NK-92 treated with Interleukin-12 subunit alpha and Interleukin-12 subunit beta, amount 100 ng/mL, for 24 hours (cell line): ENCODE measurements at places on chromosomes 7 and 10.

GRCh38 chr10:31581741-31582323 lies 262.8 kb downstream of the ZEB1 start:
- no peak for DNase-seq

GRCh38 chr10:132094581-132095234 lies 29.0 kb downstream of the JAKMIP3 start:
- peak; percentile 74 for DNase-seq

GRCh38 chr7:54397836-54398612 lies 144.2 kb upstream of the VSTM2A start:
- DNase-seq = no peak

GRCh38 chr7:1087465-1087814 lies 473 bp upstream of the GPER1 start:
- DNase-seq = no peak

- no peak for DNase-seq
Observed at GRCh38 chr7:101453617-101454016, 90.9 kb downstream of the COL26A1 start.

- no peak for DNase-seq
Observed at GRCh38 chr10:127798111-127798510, 61.1 kb downstream of the FOXI2 start.

DNA sequence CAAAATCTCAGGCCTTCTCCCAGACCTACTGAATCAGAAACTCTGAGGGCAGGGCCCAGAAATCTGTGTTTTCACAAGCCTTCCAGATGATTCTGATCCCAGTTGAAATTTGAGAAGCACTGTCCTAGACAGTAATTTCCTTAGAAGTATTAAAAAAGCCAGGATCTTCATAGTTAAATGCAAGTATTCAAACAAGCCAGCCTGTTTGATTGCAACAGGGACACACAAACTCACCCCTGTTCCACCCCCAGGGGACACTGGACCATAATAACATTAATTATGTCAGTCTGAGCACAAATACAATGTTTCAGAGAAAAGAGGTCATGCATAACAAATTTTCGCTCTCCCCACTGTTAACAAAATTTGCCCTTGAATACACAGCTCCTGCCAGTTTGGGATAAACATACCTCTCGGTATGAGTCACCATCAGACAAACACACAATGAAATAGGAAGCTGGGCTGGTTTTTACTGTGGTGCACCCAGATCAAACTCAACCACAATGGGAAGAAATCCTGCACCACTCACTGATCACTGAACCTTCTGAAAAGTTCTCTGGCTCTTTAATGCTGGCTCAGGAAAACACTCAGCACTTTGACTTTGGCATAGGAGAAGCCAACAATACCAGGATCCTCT lies 34.3 kb downstream of the ABLIM1 start:
- DNase-seq = no peak

DNA sequence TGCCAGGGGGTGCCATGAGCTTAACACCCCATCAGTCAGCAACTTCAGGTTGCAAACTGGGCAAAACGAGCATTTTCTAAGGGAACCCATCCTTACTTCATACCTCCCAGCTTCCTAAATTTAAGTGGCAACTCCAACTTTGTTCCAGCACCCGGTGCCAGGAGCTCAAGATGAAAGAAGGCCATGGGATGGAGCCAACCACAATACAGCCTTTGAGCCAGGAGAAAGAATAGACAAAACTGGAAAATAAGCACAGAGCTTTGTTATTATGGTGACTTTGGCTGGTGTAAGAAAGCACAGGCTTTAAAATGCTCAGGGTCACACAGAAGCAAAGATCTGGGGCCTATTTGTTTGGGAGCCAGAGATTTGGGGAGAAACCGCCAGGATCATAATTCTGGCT lies 388.7 kb upstream of the MGMT start:
- DNase-seq = no peak

DNA sequence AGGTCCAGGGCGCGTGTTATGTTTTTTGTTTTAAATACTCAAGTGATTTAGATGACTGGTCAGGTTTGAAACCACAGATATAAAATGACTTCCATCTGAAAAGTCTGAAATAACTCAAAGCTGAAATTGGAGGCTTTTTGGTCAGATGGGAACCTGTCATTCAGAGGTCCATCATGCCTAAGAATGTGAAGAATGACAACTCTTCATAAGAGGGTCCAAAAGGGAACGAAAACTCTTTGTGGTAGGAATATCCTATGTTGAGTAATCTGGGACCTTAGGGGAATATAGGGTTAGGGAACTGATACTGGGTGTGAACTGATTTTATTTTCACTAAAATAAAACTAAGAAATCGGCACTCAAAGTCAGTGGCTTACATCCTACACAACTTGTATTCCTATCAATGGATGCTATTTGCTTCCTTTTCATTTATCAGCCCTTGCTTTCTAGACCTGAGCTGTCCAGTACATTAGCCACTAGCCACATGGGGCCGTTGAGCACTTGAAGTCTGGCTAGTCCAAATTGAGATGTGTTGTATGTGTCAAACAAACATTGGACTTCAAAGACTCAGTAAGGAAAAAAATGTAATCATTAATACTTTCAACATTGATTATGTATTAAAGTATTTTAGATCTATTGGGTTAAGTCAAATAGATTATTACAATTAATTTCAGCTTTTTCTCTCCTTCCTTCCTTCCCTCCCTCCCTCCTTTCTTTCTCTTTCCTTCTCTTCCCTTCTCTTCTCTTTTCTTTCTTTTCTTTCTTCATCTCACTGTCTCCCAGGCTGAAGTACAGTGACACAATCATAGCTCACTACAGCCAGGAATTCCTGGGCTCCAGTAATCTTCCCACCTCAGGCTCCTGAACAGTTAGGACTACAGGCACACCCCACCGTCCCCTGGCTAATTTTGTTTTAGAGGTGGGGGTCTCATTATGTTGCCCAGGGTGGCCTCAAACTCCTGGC lies 56.5 kb upstream of the KDM7A start:
- no peak for DNase-seq

DNA sequence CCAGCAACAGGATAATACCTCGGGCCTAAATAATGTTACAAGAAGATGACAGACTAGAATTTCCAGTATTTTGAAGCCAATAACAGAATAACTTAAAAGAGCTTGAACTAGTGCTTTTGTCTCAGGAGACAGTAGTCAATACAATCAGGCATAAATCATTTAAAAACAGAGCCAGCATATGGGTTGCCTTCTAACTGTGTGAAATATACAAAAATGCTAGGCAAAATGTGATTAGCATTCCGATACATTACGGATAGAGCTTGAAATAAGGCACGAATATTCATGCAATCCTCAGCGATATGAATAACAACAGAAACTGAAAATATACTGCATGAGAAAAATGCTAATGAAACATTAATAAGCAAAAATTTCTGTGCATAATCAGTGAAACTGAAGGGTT lies 18.3 kb upstream of the PRKAR2B start:
- DNase-seq = no peak

GRCh38 chr7:88465600-88465999 lies 158.9 kb upstream of the STEAP4 start:
- no peak for DNase-seq

DNA sequence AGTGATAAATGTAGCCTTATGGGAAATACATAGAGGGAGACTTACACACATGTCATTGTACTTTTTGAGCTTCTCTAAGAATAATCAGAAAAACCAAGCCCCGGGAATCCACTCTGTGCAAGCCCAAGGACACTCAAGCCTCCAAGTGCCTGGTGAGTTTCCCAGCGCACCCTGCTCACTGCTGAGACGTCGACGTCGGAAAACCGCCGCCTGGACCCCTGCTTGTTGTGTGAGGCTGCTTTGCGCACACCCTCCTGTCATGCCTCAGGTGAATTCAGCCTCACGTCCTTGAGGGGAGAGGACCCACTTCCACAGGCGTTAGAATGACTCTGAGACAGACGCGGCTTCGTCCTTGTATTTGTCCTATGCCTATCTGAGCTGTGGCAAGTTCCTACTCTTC lies 368.4 kb upstream of the AKR1E2 start:
- no peak for DNase-seq

DNA sequence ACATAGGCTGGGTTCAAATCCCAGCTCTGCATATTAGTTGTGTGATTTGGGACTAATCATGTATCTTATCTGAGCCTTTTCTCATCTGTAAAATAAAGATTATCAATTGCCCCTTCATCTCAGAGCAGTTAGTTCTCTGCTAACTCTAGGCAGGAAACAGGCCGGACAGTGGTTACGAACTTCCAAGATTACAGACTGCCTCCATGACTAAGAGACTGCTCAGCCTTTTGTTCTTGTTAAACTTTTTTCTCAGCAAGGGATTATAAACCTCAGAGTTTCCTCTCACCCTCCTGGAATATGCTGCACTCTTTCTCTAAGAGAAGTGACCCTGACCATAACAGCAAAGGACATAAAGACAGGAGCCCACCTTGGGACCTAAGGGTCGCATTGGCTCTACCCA lies 52.5 kb upstream of the NFKB2 start:
- DNase-seq = no peak

GRCh38 chr10:24374134-24374915 lies 165.4 kb downstream of the KIAA1217 start:
- no peak for DNase-seq

GRCh38 chr7:114856625-114857024 lies 65.3 kb upstream of the MDFIC start:
- DNase-seq = no peak

DNA sequence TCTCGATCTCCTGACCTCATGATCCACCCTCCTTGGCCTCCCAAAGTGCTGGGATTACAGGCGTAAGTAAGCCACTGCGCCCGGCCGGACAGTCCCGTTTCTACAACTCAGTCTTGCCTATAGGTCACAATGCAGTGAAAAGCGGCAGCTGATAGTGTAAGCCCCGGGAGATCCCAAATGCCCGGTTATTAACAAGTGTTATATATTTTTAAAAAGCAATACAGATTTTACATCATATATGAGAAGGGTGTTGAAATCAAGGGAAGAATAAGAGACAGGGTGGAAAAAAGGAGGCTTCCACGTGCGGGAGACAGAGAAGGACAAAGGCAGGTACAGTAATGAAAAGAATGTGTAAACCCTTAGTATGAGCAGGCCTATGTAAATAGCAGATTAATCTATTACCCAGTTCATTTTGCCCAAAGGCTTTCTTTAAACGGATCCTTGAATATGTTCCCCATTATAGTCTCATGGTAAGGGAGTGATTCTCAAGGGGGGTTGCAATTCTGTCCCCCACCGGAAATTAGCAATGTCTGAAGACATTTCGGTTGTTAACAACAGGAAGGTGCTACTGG lies 170.8 kb downstream of the PDE1C start:
- DNase-seq = no peak

DNA sequence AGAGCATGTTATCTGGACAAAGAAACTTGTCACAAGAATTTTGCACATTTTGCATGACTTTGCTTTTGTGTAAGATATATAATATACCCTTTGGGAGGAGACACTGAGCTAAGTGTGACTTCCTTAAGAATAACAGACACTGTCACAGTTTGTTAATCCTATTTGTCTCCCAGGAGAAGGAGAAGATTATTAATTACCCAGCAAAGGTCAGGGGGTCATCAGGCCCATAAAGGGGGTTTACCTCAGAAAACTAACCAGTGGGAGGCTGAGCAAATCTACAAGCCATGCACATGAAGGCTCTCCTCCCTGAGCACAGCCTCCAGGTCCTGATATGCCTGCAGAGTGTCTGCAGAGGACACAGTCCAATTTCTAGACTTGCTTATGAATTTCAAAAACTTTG lies 10.1 kb upstream of the MET start:
- DNase-seq = no peak

GRCh38 chr10:2280713-2281300 lies 543.5 kb upstream of the ADARB2 start:
- no peak for DNase-seq

DNA sequence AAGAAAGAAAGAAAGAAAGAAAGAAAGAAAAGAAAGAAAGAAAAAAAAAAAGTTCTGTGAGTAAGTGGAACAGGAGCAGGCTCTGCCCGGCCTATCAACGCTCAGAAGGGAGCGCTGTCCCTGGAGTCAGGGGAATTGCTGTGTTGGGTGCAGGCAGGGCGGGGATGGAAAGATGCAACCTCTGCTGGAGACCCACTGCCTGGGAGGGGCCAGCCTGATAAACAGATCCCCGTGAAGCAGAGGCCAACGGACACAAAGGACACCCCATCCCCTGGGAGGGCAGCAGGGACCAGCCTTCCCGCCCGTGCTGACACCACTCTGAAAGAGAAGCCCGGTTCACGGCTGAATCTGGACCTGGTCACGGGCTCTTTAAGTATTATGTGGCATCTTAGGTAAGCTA lies 54.5 kb downstream of the TCERG1L start:
- DNase-seq = no peak

DNA sequence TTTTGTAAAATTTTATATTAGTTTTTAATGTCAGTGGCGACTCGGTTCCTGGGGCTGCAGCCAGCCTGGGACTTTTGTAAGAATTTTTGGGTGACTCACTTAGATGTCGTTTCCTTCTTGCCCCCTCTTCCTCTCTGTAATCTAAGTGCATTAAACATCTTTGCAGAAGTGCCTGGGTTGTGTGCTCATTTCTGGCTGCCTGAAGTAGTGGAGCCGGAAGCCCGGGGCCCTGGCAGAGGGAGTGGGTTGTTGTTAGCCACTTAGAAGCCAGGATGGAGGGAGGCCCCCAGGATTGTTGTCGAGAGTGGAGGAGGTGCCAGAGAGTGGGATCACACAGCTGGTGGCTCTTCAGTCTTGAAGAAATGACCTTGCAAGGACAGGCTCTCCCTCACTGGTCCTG lies 11.0 kb upstream of the TRIM8 start:
- DNase-seq = no peak

GRCh38 chr7:127900141-127900540 lies 131.1 kb downstream of the LRRC4 start:
- no peak for DNase-seq

DNA sequence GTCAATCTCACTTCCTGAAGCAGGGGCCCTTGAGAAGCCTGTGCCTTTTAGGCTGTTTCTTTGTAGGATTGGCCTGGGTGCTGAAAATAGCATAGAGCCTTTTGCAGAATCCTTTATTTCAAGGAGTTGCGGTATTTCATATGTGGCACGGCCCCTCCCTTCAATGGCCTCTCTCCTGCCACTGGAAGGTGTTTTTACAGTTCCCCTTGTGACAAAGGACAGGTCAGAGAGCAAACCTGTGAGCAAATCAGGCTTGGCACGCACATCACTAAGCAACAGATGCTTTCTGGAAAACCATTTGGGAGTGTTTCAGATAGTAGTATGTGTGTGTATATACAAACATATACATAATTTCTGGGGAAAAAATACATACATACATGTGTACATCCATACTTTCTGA lies 388.6 kb upstream of the C7orf33 start:
- DNase-seq = no peak

- DNase-seq = no peak
Observed at GRCh38 chr10:72702868-72703581, 11.1 kb downstream of the MCU start.

DNA sequence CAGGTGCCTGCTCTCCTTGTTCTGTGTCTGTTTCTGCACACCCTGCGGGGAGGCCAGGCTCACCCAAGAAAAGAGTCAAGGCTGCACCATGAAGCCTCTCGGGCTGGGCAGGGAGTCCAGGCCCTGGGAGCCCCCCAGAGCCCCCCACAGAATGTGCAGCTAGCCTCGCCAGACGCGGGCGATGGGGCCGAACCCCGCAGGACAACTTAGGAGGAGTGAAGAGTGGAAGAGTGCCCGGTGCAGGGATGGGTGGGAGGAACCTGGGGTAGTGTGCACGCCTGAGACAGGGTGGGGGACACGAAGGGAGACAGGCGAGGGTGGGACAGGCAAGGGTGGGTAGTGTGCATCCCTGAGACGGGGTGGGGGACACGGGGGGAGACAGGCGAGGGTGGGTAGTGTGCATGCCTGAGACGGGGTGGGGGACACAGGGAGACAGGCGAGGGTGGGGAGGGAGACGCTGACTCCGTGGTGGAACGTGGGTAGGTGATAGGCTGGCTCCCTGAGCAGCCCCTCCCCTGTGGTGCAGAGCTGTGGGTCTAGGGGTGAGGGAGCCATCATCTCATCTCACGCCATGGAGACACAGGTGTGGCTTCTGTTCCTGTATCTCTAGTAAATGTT lies 615.4 kb downstream of the DNAJB6 start:
- DNase-seq = no peak
